ENCODE measurements at places on chromosomes 12 and 14.

- no peak for DNase-seq
These were observed 465.4 kb downstream of the RMST start for GRCh38 chr12:97927977-97928376.

- DNase-seq = no peak
These were observed 60.9 kb upstream of the FUT8 start for GRCh38 chr14:65351493-65352194.

DNA sequence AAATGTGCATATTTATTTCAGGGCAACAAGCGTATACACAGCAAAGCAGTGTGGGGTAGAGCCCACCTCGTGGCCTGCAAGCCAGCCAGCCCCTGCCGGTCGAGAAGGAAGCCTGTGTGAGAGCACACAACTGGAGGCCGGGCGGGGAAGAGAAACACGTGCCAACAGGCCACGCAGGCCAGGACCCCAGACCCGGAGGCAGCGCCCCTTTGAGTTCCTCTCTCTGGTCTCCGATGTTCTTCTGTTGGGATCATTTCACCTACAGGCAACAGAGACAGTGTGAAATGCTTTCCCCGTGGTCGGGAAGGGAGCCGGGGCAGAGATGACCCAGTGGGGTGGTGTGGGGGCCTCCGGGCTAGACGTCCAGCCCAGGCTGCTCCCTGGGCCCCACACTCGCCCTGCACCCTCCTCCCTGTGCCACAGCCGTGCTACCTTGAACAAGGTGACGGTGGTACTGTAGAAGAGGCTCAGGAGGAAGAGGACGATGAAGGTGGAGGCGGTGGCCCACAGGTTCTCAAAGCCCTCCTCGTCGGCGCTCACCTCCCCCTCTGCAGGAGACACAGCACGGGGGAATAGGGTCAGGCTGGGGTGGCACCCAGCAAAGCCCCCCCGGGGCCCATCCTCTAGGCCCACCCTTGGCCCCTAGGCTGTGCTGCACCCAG, 325.5 kb downstream of the TMEM121 start:
- no peak for DNase-seq

- peak; percentile 81 for DNase-seq
These were observed 15.4 kb downstream of the SELPLG start for GRCh38 chr12:108618079-108618952.

Data from RKO (cell line).